ENCODE measurements at places on chromosomes 12 and 14.

DNA sequence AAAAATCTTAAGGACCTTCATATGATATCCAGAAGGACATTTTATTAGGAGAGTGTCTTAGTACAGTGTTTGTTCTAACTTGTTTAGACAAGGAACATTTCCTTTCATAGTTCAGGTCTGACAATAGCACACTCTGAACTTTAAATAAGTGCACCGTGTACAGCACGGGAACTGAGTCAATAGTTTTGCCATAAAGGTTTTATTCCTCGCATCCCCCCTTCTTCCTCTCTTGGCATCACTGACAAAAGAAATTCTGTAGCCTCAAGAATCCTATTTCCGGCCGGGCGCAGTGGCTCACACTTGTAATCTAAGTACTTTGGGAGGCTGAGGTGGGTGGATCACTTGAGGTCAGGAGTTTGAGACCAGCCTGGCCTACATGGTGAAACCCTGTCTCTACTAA is 58.3 kb downstream of the TMCC3 start:
- DNase-seq = no peak

- DNase-seq = no peak
Measured at GRCh38 chr12:89082370-89082753, 269.9 kb downstream of the DUSP6 start.

DNA sequence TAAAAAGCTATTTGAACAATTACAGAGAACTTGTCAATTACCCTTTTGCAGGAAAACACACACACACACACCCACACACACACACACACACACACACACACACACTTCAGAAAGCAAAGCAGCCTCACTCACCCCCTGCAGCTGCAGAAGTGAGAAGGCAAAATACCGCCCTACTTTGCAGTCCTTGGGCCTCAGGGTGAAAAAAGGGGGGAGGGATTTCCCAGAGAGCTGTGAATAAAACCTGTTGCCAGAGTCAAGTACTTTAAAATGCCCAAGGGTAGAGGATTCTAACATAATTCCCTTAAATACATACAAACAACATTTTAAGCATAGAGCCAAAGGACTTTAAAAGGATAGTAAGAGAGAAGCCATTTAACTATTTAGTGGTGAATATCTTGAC is 285.9 kb downstream of the MDGA2 start:
- peak; percentile 6 for DNase-seq

GRCh38 chr14:54722791-54723432 is 156.0 kb downstream of the SAMD4A start:
- no peak for DNase-seq

GRCh38 chr12:125685915-125686314 is 620.7 kb downstream of the AACS start:
- DNase-seq = no peak

- no peak for DNase-seq
Measured at GRCh38 chr12:3564861-3565260, 73.9 kb downstream of the PRMT8 start.

DNA sequence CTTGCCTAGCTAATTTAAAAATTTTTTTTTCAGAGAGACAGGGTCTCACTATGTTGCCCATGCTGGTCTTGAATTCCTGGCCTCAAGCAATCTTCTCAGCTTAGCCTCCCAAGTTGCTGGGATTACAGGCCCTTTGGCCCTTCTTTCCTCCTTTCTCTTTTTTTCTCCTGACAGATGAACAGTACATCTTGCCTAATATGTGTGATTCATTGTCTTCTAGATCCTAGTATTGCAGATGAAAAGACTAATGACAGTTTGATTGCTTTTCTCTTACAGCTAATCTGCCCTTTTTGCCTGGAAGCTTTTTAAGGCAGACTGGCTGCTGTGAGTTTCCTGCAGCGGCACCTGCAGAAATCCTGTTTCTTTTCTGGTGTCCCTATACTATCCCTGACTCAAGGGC is 12.0 kb downstream of the DEPDC4 start:
- DNase-seq = no peak

GRCh38 chr12:9064815-9065606 is 50.7 kb downstream of the A2M start:
- peak; percentile 67 for DNase-seq

- DNase-seq = no peak
Measured at GRCh38 chr12:38785381-38785780, 120.0 kb downstream of the CPNE8 start.

GRCh38 chr12:109666068-109666467 is 47.6 kb upstream of the FAM222A start:
- no peak for DNase-seq

- DNase-seq = no peak
Measured at GRCh38 chr12:26135010-26135420, 10.2 kb upstream of the BHLHE41 start.

DNA sequence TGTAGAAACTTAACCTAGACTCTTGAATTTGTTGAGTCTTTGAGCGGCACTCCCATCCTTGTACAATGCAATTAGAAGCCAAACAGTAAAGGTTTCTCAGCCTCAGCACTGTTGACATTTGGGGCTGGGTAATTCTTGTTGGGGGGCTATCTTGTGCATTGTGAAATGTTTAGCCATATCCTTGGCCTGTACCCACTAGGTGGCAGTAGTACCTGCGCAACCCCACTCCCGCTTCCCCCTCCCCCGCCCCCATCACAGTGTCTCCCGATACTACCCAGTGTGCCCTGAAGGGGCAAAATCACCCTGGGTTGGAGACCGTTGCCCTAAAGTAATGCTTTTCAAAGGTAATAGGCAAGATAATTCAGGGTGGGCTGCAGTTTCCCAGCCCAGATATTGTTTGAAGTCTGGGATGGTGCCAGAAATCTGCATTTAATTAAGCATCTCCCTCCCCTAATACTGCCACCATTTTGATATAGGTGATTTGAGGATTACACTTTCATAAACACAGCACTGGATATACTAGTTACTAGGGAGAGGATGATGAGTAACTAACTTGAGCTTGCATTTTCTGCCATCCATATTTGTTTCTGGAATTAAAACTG is 1.8 kb downstream of the COX6A1 start:
- DNase-seq = peak; percentile 76

GRCh38 chr12:77723308-77723707 is 107.4 kb upstream of the NAV3 start:
- no peak for DNase-seq

- DNase-seq = no peak
Measured at GRCh38 chr14:83827383-83827782, 1702.6 kb upstream of the FLRT2 start.

DNA sequence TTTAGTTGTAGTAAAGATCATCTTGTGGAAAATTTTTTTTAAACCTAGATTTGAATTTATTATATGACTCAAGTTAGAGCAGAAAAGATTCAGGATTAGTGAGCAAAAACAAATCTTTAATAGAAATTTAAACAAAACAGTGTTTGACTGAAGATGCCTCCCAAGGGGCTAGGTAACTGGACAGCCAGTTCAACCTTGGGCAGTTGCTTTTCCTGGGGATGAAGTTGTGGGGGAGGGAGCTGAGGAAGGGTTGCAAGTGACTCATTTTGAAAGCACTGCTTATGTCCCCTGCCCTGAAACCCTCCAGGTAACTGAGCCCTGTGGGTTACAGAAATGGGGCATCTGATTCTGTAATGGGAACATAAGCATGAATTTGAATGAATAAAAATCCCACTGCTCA is 13.1 kb downstream of the CFAP54 start:
- no peak for DNase-seq

DNA sequence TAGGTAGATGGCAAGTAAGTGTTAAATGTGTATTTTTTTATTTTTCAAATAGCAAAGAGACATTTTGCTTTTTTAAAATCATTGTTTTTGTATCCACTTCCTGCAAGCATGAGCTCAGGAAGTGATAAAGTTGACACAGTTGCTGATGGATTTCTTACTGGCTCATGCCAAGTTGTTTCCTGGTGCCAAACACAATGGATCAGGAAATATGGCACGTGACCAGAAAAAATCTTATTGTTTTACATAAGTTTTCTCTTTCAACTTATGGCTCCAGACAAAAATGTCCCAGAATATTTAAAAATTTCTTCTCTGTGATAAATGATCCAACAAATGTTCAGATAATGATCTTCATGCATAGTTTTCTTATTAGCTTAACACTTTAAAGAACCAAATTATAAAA is 1279.1 kb upstream of the FLRT2 start:
- DNase-seq = no peak

DNA sequence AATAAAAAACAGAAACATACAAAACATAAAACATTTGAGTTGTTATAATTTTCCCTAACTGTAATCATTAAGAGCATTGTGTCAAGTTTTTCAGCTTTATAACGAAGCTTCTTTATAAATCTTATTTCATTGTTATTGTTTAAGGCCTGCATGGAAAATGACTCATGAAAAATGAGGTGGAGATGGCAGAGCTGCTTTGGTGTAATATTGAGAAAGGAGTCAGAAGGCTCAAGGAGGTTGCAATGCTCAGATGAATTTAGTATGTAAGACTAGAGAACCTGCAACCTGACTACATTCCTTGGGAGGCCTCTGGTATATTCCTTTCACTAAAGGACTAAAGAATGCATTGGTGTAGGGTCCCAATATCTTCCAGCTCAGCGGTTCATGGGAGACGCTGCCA is 61.5 kb downstream of the TMEM30B start:
- no peak for DNase-seq

- no peak for DNase-seq
Measured at GRCh38 chr14:77200406-77200985, 18.9 kb downstream of the TMEM63C start.

DNA sequence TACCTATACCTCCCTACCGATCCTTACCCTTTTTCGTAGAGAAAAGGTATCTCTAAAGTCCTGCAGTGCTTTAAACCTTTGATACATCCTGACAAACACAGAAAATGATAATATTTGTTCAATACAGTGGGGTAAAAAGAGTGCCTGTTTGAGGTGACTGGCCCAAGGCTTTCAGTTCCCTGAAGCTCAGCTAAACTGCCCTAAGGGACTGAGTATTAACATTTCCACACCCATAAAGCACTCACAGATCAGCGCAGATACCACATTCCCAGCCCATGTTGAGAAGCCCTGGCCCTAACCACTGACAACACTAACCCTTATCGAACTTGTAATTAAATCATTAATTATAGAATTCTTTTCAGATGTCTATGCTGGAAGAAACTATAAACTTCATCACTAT is 108.7 kb downstream of the DIP2B start:
- no peak for DNase-seq

GRCh38 chr12:132460571-132460970 is 29.4 kb upstream of the FBRSL1 start:
- DNase-seq = no peak

GRCh38 chr12:61860451-61860850 is 399.8 kb upstream of the USP15 start:
- DNase-seq = no peak

DNA sequence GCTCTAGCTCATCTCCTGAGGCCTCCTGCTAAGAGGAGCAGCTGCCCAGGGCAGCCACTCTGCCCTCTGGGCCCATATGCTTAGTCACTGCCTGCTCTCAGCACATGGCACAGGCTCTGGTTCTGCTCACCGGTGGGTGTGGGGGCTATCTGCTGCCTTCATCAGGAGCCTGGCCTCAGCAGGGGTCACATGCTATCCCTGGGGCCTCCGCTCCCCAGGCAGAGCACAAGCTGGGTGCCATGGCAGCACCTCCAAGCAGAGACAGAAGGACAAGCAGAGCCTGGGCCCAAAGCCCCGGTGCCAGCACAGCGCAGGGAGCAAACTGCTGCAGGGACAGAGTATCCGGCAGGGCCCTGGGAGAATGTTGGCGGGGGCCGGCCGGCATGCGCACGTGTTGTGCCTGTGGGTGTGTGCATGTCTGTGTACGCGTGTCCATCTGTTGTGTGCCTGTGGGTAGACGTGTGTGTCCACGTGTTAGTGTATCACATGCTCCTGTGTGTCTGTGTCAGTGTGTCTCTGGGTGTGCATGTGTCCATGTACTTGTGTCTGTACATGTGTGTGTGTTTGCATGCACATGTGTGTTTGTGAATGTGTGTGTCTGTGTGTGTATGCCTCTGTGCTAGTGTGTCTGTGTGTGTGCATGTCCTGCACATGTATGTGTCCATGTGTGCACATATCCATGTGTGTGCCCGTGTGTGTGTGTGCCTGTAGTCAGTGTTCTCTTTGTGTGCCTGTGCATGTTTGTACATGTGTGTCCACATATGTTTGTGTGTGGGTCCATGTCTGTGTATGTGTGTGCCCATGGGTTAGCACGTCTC is 326.9 kb downstream of the TMEM121 start:
- no peak for DNase-seq

- no peak for DNase-seq
Measured at GRCh38 chr12:16218234-16218633, 59.3 kb downstream of the SLC15A5 start.

DNA sequence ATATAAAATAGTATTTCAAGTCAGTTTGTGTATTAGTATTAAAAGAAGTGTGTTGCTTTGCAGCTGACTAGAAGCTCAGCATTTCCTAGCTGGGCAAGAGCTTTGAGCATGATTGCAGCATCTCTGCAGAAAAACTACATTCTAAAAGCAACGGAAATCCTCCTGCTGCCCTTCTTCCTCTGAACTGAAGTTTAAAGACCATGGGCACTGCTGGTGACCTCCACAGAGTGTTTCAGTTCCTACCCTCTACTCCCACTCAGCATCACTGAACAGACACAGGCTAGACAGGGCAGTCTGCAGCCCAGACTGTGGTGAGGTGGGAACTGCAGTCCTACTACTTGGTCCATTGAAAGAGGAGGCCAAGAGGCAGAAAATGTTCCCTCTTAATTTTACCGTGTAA is 59.0 kb downstream of the FAR2 start:
- DNase-seq = no peak

- DNase-seq = no peak
Measured at GRCh38 chr12:124277394-124278241, 17.3 kb upstream of the RFLNA start.

- no peak for DNase-seq
Measured at GRCh38 chr12:113119980-113120669, 15.4 kb downstream of the RASAL1 start.

DNA sequence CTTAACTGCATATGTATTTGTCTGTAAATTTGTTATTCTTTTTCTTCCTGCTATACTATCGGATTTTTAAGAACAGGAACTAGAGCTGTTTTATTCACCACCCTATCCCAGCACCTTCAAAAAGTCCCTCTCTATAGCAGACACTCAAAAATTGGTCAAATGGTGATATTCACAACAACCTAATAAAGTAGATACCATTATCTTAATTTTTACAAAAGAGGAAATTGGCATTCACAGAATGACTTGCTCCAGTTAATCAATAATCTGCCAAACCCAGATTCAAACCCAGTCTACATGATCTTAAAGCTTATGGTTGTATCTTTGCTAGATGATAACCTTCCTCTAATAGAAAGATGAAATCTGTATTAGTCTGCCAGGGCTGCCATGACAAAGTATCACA is 426.6 kb downstream of the EGLN3 start:
- DNase-seq = no peak

DNA sequence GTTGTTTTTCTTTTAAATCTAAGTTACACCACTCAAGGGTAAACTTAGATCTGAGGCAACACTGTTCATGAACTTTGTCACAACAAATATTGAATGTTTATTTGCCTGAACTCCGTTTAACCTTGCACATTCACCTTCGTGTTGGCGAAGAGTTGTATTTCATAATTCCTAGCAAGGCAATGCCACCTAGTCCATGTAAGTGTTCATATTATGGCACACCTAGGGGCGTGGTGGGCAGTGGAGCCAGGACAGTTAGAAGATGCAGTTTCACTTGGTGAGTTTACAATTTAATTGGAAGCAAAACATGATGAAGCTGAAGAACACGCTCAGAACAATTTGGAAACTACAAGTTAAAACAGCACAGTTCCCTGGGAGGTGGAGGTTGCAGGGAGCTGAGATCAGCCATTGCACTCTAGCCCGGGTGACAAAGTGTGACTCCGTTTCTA is 30.4 kb upstream of the GNPNAT1 start:
- no peak for DNase-seq
